Muscle of leg (tissue), 16 donors: ENCODE measurements at places on chromosomes 5 and 9.
A peak's percentile ranks its signal among the peaks of the same experiment; 100 is the strongest.

GRCh38 chr5:126561908-126562307 lies 33.1 kb downstream of the ALDH7A1 start:
- DNase-seq = no peak

DNA sequence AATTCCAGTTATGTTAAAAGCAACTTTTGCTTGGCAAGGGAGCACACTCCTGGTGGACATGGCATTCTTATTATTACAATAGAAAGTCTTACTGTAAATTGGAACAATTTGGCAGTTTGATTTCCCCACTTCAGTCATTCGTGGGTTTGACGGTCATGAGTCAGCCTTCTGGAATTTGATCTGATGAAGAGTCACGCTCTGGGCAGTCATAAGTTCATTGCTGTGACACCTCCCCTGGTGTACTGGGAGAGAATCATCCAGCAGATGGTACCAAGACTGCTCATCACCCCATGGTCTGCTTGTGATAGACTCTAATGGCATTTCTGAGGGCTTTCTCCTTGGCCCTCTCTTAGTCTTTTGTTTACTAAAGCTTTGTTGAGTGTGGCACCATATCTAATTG lies 53.8 kb downstream of the GLRA1 start:
- DNase-seq = no peak

DNA sequence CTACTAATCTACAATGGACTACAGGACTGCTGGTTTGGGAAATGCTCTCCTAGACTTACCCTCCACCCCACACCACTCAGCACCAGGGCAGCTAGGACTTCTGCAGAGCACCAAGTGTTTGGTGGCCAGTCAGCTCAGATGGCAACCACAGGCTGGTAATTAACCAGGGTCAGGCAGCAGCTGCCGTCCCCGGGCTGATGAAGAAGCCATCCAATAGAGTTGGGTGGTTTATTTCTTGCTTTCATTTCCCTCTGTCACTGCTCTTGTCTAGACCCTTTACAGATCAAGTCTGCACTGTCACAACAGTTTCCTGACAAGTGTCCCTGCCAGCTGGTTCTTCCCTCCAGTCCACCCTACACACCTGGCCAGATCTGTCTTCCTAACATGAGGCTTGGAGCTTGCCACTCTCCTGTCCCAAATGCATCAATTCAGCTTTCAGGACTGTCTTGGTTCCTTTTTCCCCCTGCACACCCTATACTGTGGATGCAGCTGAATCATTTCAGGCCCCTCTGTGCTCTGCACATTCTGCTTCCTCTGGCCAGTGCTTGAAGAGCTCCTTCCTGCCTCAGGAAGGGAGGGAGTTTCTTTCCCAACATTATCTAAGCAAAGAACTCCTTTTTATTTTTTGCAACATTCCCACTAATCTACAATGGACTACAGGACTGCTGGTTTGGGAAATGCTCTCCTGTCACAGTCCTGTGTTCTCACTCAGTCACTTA lies 30.2 kb upstream of the HSPA9 start:
- peak; percentile 26 for DNase-seq

GRCh38 chr5:154625031-154625430 lies 130.1 kb upstream of the LARP1 start:
- DNase-seq = no peak

DNA sequence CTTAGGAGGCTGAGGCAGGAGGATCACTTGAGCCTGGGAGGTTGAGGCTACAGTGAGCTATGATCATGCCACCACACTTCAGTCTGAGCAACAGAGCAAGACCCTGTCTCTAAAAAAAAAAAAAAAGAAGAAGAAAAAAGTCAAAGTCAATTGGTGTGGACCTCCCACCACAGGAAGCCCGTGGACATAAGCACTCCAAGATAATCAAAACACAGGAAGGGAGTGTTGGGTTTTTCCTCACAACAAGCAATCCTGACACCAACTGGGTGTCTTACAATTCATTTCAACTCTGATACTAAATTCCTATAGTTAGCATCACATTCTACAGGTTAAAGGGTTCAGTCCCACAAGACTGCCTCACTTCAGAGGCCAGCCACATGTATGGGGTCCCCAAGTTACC lies 70.7 kb downstream of the PDE6A start:
- DNase-seq = no peak

DNA sequence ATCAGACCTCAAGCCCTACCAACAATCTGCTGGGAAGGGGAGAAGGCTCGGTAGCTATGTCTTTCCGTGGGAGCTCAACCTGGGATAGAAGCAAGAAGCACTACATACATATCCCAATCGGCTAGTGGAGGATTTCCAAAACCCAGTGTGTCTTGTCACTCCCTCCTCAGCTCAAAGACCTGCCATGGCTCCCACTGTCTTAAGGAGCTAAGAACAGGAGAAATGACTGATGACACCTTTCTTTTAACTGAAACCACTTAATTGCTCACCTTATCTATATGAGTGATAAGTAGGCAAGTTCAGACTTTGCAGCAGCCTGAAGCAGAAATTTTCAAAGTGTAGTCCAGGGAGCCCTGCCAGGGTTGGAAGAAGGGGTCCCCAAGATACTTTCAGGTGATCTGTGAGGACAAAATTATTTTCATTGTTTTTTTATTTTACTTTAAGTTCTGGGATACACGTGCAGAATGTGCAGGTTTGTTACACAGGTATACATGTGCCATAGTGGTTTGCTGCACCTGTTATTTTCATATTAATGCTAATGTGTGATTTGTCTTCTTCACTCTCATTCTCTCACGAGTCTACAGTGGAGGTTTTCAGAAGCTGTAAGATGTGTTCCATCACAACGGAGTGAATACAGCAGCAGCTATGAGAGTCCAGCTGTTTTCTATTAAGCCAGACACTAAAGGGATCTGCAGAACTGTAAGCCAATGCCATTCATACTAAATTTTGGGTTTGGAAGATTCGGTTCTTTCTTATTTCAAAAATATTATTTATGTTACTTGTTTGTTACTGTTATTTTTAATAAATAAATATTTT lies 41.4 kb downstream of the PAX5 start:
- DNase-seq = no peak

GRCh38 chr5:153402550-153402949 lies 87.9 kb upstream of the GRIA1 start:
- DNase-seq = no peak

DNA sequence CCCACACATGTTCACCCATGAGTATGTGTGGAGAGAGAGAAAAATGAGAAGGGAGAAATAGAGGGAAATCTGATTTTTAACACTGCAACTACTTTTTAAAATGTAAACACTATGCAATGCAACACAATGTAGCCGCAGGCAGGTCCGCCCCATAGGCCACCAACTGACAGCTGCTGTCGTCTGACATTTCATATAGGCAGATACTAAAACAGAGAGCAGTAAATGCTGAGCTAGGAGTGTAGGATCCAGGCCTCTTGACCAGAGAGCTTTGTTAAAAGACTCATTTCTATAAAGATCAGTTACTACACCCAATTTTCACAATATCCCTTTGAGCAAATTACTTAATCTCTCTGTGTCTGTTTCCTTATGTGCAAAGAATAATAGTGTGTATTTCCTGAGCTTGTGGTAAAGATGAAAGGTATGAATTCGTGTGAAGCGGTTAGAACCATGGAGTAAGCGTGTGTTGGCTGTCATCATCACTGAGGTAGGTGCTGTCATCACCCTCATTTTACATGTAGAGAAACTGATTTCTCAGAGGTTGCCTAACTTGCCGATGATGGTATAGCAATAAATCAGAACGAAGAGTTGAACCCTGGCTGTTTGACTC lies 55.2 kb upstream of the PDE8B start:
- DNase-seq = no peak

GRCh38 chr5:98275980-98276379 lies 497.5 kb upstream of the RGMB start:
- DNase-seq = no peak

GRCh38 chr5:1076406-1076805 lies 35.5 kb downstream of the SLC12A7 start:
- DNase-seq = no peak

- no peak for DNase-seq
Observed at GRCh38 chr5:38948501-38948900, 102.7 kb downstream of the OSMR start.
